ENCODE measurements at places on chromosomes 16 and 17. TPM values are rescaled to one million over a fixed set of nuclear protein-coding genes. Genes with fewer than 3 reads are reported as not detected.

RUNDC3A gene
- 1.4 TPM for total RNA-seq

KCTD19 gene
- total RNA-seq, result 7.9 TPM

RASL10B gene
- 0.32 TPM for total RNA-seq

TNK1 gene
- total RNA-seq, result 5.5 TPM

DNA sequence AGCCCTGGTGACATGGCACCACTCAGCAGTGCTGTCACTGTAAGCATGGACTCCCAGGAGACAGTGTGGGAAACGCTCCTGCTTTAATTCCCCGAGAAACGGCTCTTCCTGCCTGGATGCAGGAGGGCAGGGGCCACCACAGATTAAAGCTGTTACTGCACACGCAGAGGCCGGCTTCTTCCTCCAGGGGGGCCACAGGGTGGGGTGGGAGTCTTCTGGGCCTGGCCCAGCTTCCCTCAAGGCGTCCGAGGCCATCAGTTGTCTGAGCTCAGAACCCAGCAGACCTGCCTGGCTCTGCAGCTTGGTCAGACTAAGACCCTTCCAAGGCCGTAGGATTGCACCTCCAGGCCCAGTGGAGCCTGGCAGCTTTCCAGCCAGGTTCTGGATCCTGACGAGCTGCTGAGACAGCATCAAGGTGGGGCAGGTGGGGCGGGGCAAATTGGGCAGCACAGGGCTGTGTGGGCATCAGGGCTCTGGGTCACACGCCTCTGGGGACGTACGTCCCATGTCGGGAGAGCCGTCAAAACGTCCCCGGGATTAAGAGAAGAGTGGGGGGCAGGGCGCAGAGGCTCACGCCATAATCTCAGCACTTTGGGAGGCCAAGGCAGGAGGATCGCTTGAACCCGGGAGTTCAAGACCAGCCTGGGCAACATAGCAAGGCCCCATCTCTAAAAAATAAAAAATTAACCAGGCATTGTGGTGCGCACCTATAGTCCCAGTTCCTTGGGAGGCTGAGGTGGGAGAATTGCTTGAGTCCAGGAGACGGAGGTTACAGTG is 5.0 kb upstream of the CAPN15 start:
- DNase-seq, result no peak
- H3K27me3 ChIP-seq, result no peaks in the 10 kb centered on the region
- no peak overlapping the region for H3K27ac ChIP-seq
- no peak overlapping the region for H3K4me3 ChIP-seq
- H3K4me1 ChIP-seq, result peaks cover 36% of the 10 kb centered on the region
- H3K36me3 ChIP-seq, result no peaks in the 10 kb centered on the region

CCDC40 gene
- total RNA-seq, result 1.3 TPM

- H3K4me1 ChIP-seq, result peaks cover 34% of the 10 kb centered on the region
- H3K4me3 ChIP-seq, result no peak overlapping the region
- H3K27me3 ChIP-seq, result no peaks in the 10 kb centered on the region
- no peak for DNase-seq
- peak overlapping the region; percentile 20 for H3K27ac ChIP-seq
Observed at GRCh38 chr17:17297217-17297616, 6.0 kb upstream of the NT5M start.

LRRC45 gene
- total RNA-seq, result 11.8 TPM

DNA sequence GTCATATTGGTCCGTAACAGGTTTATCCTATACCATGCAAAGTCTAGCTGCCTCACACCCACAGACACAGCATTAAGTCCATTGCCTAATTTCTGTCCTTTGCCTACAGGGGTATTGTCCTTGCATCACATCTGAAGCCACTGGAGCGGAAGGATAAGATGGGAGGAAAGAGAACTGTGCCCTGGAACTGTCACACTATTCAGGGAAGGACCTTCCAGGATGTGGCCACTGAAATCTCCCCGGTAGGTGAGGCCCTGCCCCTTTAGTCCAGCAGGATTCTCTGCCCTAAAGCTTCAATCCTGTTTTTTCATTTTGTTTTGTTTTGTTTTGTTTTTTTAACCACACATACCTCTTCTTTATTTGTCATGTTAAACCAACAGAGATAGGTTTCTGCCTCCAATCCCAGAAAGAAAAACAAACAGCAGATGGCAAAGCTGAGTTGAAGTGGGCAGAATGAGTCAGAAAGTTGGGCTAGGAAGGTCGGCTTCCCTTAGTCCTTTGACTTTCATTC is 2.2 kb upstream of the EFTUD2 start:
- no peak for DNase-seq
- H3K4me1 ChIP-seq, result peaks cover 25% of the 10 kb centered on the region
- no peak overlapping the region for H3K27ac ChIP-seq

AOC3 gene
- 9.4 TPM for total RNA-seq
